ENCODE measurements at places on chromosomes 7 and 10.

- peak; percentile 49 for DNase-seq
Observed at GRCh38 chr7:3028071-3028757, 15.5 kb downstream of the CARD11 start.

DNA sequence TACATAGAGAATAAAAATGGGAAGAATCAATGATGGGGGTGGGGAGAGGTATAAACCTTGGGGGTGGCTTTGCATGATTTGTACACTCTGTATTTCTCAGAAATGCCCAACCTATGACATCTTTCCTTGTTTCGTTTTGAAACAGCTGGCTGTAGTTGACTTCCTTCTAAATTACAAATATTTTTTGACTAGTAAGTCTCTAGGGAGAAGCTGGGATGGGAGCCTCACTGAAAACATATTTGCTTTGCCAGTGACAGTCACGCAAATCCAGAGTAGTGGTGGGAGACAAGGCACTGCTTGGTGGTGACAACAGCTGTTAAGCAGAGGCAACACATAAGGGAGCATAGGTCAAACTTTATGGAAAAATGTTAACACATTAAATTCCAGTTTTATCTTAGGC lies 440.5 kb downstream of the SEMA3D start:
- DNase-seq = no peak

- DNase-seq = no peak
Observed at GRCh38 chr7:80593869-80594586, 44.4 kb upstream of the CD36 start.

- no peak for DNase-seq
Observed at GRCh38 chr10:123272171-123272570, 118.0 kb downstream of the BUB3 start.

GRCh38 chr10:116115036-116115641 lies 157.9 kb downstream of the GFRA1 start:
- no peak for DNase-seq

GRCh38 chr10:58028597-58029366 lies 238.9 kb downstream of the IPMK start:
- DNase-seq = no peak

DNA sequence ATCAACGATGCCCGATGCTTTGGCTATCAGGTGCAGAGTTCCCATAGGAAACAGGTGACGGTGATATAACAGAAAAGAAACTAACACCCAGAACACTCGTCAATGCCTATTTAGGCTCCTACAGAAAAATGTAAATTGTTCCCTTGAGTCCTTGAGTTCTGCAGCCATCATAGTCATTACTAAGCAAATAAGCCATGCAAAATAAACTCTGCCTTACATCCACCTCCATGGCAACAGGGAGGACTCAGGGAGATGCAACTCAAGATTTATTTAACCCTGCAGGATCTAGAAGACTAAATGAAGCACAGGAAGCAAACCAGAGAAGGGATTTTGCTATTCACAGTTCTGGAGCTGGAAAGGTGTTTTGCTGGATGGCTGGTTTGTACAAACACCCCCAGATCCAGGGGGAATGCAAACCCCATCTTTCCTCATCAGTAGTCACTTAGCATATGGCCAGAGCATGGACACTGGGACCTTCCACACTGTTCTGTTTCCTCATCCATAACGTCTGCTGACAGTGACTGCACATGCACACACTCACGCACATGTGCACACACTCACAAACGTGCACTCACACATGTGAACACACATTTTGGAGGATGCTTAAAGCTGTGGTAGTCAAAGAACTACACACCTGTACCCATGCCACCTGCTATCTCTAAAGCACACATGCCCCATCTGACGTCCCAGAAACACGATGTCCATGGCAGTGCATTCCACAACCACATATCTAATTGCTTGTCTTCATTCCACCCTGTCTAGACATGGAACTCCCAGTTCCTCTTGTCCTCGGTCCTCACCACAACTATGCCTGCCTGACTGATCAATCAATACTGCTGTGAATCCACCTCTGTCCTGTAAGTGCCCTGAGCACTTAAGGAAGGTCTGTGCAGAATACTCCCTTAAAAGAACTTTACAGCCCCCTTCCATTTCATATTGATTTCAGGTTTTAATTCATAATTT lies 178.2 kb downstream of the COBL start:
- no peak for DNase-seq

DNA sequence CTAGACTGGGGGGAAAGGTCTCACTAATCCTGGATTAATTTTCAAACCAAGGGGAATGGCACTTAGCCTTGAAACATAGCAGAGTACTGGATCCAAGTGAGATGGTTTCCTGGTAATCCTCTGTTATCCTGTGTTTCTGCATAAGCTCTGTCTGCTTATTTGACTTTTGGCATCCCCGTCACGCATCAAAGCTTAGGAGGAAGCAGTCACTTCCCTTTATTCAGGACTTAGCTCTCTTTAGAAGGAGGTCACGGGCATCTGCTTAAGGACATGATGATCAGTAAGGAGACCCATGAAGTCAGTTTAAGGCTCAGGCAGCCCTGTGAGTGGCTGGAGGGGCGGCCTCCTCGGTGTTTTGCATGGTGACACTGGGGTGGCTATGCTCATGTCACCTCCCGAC lies 30.0 kb downstream of the TSPAN15 start:
- no peak for DNase-seq
